ENCODE measurements at places on chromosomes 4 and X.

GRCh38 chr4:7650606-7651385, 216.1 kb upstream of the PSAPL1 start:
- no peak for DNase-seq

DNA sequence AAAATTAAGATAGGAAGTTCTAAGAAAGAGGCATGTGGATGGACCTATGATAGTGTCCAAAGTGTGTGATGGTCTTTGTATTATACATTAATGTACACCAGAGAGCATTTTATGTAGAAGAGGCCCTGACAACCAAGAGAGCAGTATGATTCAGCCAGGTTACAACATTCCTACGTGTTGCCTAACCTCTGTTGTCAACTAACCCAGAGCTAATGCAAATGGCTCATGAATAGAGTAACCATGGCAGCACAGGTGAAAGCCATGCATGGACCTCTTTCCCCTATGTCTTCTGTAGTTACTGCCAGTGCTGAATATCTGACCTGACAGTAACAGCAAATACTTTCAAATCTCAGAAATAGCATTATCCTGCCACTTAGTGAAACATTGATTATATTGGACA, 255.6 kb downstream of the NDST4 start:
- no peak for DNase-seq

- DNase-seq: peak; percentile 5
These were observed 9.2 kb downstream of the VSIG4 start for GRCh38 chrX:66030505-66031317.

DNA sequence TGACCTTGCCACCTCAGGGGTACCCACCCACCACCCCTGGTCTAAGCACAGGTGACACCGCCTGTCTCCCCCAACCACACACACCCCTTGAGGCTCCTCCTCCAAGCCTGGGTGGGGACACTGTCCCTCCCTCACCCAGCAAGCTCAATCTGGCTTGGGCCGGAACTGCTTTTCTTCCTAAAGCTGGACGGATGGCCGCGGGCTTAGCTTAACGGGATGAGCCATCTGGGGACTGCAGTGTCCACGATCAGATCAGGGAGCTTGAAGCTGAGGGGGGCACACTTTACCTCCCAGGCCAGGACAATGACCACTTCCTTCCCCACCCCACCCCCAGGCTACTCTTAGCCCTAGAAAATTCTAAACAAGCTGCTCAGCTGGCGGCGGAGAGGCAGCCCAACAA, 1.0 kb upstream of the SLC6A8 start:
- no peak for DNase-seq

DNA sequence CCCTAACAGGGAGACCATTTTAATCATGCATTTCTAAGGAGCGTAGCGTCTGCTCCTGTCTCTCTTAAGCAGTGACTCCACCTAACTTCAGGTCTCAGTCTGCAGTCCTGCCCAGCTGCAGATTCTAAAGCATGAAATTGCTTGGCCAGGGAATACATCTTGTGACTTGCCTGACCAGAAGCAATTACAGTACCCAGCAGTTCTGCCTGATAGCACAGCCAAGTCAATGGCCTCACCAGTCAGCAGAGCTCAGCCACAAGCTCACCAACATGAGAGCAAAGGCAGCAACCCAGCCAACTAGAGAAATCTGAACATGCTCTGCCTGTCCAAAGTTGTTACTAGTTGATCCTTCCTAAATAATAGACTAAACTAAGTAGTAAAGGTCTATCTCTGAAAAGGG, 2011.9 kb upstream of the PCDH10 start:
- DNase-seq: no peak

DNA sequence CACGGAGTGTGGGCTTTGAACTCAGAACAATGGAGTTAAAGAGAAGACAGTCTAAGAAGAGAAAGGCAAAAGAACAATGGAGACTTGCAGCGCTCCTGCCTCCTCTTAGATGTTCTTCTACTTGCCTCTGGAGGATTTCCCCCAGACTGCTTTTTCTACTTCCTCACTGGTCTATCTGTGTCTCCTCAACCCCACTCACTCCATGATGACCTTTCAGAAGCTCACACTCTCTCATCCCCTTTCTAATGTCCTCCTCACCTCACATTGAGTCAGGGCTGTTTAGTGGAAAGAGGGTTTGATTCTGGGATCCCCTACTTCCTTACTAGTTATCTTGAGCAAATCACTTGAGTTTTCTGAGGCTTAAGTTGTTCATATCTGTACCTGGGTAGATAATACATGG, 12.2 kb upstream of the HERC6 start:
- DNase-seq: no peak

DNA sequence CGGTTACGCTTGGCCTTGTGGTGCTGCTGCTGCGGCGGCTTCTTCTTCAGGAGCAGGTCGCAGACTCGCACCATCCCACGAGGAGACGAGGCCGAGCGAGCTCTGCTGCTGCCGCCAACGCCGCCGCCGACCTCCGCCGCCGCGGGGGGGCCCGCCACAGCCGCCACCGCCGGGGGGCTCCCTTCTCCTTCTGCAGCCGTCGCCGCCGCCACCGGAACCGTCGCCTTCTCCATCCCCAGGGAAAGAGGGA, 237 bp downstream of the ANKRD17 start:
- DNase-seq: no peak

- DNase-seq: no peak
These were observed 49.2 kb downstream of the IRF2 start for GRCh38 chr4:184424993-184425758.

DNA sequence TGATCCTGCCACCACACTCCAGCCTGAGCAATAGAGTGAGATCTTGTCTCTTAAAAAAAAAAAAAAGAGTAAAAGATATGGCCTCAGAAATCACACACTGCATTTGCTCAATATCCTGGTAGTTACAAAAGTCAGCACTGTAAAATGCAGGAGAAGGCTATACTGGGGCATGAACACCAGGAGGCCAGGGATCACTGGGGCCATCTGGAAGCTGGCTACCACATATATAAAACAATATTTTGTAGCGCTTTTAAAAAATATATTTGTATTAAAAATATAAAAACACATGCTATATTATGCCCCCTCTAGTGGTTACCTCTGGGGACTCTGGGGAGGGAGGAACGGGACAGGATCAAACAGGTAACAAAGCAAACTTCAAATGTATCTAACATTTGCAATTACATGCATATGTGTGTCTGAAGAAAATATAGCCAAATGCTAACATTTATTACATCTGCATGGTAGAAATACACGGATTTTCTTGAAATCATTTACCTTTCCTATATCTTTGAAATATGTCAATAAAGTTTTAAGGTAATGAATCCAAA, 4.0 kb downstream of the C4orf46 start:
- peak; percentile 8 for DNase-seq

GRCh38 chr4:85642356-85643100, 167.6 kb downstream of the ARHGAP24 start:
- DNase-seq: no peak

- peak; percentile 52 for DNase-seq
These were observed 596.3 kb upstream of the TENM3 start for GRCh38 chr4:181646864-181647263.

DNA sequence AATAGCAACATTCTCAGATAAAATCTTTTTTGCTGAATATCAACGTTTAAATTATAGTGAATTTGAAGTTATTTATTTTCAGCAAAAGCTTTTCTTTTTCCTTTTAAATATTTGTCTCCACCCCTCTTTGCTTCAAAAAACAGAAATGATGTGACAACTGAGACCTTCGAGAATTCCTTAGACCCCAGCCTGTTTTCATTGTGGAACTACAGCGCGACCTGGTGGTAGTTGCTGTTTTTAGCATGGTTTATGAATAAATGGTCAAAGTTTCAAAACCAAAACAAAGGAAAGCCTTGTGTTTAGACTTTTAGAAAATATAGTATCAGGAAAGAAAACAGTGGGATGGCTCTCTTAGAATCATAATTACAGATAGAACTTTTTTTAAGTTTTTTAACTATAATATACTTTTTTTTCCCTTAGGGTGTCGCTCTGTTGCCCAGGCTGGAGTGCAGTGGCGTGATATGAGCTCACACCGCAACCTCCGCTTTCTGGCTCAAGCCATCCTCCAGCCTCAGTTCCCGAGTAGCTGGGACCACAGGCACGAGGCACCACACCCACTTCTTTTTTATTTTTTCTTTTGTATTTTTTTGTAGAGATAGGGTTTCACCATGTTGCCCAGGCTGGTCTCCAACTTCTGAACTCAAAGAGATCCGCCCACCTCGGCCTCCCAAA, 26.8 kb upstream of the TMEM184C start:
- DNase-seq: peak; percentile 79

Data from fibroblast of skin of scalp (primary cell).